Thymus (tissue), 14 donors: ENCODE measurements at places on chromosomes 12 and 14. TPM values are rescaled to one million over a fixed set of nuclear protein-coding genes. Genes with fewer than 3 reads are reported as not detected.

- DNase-seq = no peak
Observed at GRCh38 chr12:130849561-130850417, 10.7 kb upstream of the STX2 start.

DNA sequence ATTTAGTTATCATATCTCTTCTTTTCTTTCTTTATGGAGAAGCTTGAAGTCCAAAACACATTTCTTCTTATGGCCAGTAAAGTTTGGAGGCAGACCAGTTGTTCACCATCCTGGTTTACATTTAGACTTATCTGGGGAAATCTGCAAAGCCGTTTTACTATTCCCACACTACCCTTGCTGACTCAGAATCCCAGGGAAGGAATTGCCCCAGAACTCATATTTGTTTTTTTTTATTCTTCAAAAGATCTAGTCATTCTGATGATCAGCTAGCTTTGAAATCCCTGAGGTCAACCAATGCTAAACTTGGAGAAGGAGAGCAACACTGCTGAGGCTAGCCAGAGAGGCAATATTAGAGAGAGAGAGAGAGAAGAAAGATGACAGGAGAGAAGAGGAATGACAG lies 12.3 kb upstream of the LMO3 start:
- no peak for DNase-seq

Gene TSPAN19
- 0.05 TPM for total RNA-seq

DNA sequence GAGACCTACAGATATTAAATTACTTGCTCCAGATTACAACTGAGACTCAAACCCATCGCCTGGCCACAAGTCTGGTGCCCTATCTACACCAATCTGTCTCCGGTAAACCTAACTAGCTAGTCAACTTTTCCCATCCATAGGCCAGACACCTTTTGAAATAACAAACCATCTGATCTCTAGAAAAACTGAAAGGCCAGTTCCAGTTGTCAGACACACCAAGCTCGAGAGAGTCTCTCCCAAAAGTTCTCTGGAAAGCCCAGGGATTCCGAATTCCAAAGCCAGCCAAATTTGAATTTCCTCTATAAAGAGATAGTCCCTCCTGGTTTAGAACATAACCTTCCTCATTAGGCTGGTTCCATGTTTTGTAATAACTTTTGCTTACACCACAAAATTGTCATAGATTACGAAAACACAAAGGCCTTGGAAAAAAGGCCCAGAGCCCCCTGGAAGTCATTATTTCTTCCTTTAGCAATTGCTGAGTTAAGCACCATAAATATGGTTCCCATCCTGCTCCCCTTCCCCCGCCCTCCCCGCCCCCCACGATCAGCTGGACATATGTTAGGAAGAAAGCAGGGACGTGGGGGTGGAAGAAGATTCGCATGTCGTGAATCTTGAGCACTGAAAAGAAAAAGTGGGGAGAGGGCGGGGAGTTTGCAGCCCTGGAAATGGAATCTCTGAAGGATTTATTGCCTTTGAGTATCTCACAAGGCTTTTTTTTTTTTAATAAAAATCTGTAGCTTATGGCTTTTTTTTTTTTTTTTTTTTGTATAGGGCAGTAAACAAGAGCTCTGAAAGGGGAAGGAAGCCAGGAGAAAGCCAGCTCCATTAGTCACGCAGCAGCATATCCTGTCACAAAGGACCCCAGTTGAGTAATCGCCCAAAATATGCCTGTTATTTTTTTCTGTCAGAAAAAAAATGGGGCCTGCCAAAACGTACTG lies 110.4 kb downstream of the ZFP36L1 start:
- DNase-seq = no peak

DNA sequence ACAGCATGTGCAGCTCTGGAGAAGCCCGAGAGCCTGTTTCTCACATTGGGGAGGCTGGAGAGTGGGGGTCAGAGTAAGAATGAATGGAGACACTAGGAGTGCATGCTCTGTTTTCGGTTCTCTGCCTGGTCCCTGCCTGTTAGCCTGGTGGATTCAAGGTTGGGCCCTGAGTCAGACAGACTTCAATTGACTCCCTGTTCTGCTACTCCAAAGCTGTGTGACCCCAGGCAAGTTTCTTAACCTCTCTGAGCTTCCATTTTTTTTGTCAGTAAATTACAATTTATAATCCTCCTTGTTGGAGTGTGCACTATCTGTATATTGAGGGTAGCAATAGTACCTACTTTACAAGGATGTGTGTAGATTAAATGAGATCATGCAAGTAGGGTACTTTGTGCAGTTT lies 102.6 kb upstream of the ESRRB start:
- no peak for DNase-seq

DNA sequence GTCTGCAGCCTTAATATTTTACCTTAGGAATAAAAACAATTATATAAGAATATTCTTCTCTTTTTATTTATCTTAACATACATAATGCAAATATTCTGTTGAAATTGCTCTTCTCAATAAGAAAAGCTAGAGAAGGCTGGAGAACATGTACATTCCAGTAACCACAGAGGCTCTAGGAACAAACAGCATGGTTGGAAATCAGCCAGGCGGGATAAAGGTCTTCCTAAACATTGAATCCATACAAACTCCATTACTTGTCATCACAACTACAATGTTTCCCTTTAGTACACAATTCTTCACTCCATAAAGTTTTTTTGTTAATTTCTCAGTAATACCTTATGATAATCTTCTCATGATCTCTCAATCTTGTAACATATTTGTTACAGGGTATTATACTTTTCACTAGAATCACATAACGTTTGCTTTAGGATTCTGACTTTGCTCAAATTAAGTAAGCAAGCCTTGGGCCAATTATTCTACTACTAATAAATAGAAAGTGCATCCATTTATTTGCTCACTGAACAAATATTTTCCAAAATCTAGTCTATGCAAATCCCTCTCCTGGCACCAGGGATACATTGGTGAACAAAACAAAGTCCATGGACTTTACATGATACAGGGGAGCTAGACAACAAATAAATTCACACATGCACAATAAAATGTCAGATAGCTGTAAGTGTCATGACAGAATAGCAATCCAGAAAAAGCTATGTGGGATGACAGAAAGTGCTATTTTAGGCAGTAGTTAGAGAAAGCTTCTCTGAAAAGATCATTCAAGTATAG lies 237.5 kb upstream of the TMTC1 start:
- no peak for DNase-seq

- DNase-seq = no peak
Observed at GRCh38 chr12:128323145-128323920, 56.4 kb downstream of the TMEM132C start.

DNA sequence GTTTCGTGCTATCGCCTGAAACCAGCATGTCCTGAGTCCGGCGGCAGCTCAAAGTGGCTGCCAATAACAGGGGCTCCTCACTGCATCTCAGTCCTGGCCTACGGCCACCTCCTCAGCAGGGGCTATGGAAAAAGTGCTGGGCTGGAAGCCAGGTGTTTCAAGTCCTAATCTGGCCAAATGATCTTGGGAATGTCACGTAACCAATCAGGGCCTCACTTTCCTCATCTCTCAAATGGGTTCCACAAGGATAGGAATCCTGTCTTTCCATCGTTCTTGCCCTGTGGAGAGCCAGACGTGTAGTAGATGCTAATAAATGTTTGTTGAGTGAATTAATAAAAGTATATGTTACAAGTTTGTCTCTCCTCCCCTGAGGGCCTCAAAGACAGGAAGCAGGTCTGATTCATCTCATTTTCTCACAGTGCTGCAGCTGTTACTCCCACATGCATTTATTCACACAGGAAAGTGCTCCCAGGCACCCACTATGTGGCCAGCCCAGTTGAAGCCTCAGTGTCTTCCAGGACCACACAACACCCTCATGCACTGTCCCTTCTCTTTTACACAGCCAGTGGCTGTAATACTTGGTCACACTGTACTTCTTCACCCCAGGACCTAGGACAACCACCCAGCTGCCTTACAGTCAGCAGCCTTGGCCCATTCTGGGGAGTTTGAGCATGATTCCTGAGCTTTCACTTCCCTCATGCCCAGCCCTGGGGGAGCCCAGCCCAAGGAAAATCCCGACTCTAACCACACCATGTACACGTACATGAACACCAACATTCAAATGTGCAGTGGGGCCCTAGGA lies 5.0 kb downstream of the CMKLR1 start:
- no peak for DNase-seq

- no peak for DNase-seq
Observed at GRCh38 chr12:121769831-121770301, 23.6 kb downstream of the RHOF start.

- no peak for DNase-seq
Observed at GRCh38 chr12:94208622-94208966, 60.2 kb downstream of the PLXNC1 start.

GRCh38 chr12:65968359-65968758 lies 144.1 kb downstream of the HMGA2 start:
- DNase-seq = no peak

Gene ENDOU
- total RNA-seq = 0.14 TPM

Gene EID3
- total RNA-seq = 4.2 TPM

Gene C12orf54
- total RNA-seq = 0.19 TPM

DNA sequence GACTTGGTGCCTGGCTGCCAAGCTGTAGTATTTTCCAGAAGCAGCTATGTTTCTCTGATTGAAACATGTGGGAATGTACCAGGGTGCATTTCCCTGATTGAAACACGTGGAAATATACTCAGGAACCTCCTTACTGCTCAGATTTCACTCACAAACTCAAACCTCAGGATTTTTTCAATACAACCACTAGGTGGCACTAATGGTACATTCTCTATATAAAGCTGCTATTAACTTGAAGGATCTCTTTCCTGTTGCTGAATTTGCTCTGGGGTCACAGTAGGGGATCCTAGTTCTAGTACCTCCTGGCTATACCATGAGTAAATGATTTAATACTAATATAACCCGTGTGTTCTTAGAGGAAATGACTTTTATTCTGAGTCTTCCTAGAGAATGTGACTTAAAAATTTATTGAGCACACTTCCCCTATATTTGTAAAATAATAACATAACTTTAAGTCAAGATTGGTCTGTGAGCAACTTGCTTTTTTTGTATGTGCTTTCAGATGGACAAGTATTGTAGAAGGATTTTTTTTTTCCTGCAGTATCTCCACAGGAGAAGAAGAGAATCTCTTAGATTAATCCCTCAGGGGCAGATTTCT lies 173.8 kb upstream of the MIS18BP1 start:
- DNase-seq = no peak

DNA sequence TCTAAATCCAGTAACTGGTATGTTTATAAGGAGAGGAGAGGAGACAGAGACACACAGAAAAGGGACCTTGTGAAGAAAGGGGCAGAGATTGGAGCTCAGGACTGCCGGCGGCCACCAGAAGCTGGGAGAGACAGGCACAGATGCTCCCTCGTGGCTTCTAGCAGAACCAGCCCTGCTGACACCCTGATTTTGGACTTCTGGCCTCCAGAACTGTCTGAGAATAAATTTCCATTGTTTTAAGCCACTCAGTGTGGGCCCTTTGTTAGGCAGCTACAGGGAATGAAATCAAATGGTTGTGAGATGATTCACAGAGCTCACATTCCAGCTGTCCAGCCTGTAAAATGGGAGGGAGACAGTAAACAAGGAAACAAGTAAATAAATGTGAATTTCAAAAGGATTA lies 47.6 kb downstream of the TMEM132C start:
- DNase-seq = no peak

DNA sequence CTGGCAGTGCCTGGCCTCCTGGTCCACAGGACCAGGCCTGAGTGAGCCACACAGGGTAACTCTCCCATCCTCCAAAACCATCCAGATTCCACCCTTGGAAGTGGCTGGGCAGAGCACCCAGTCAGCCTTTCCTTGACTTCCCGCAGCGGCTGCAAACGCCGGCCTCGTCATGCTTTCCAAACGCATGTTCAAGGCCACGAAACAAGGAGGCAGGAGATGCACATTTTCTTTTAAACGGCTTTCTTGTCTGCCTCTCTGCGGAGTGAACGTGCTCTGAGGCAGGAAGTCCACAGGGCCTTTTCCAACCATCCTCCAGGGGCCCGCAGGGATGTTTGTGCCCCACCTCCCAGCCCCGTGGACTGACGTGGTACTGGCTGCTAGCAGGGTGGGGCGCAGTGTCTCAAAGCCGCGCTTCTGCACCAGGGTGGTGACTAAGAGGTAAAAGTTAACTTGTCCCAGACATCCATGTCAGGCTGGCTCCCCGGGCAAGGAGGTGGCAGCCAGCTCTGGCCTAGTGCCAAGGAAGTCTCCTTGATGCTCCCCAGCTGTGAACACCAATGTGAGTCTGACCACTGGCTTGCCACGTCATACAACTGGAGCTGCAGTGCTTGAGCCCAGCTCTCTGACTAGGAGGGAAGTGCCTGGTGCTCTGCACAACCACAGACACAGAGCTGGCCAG lies 45.0 kb downstream of the KCNA5 start:
- DNase-seq = no peak

DNA sequence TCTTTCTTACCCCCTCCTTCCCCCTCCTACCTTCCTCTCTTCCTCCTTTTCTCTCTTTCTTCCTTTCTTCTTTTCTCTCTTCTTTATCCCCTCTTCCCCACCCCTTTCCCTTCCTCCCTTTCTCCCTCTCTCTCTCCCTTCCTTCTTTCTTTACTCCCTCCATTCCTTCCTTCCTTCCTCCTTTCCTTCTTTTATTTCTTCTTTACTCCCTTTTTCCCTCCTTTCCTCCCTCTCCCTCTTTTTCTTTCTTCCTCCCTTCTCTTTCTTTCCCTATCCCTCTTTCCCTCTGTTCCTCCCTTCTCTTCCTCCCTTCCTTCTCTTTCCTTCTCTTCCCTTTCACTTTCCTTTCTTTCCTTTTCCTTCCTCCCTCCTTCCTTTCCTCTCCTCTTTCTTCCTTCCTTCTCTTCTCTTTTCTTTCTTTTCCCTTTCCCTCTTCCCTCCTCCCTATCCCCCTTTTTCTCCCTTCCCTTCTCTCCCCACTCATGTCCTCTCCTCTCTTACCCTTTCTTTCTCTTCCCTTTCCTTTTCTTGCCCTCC lies 302.3 kb upstream of the TBX3 start:
- no peak for DNase-seq

Gene AQP2
- total RNA-seq = 0.05 TPM

DNA sequence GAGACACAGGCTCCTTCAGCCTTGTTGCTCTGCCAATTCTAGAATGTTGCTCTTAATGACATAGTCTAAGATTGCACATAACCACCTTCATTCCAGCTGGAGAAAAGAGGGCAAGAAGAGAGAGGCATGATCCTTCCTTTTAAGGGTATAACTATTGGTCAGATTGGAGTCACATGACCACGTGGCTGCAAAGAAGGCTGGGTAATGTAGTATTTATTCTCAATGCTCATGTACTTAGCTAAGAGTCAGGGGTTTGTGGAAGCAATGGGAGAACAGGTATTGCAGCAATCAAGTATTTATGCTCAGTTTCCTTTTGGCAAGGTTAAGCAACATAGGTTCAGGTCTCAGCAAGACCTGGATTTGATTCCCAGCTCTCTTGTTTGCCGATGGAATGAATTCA lies 298.8 kb upstream of the TBX3 start:
- DNase-seq = no peak

GRCh38 chr12:55996715-55997534 lies at the start of gene SUOX:
Gene SUOX (plus strand): TSS chr12:55997276. CDS start chr12:56002222, 4,946 bp downstream.
- DNase-seq = no peak

GRCh38 chr12:108419949-108420348 lies 80.8 kb upstream of the CMKLR1 start:
- DNase-seq = no peak
